ENCODE measurements at places on chromosomes 1 and 21.
A peak's percentile ranks its signal among the peaks of the same experiment; 100 is the strongest.

- peak overlapping the region; percentile 88 for H3K4me3 ChIP-seq
- H3K27ac ChIP-seq: peak overlapping the region; percentile 92
- DNase-seq: no peak
- peaks cover 37% of the 10 kb centered on the region for H3K36me3 ChIP-seq
- H3K27me3 ChIP-seq: no peaks in the 10 kb centered on the region
- peaks cover 73% of the 10 kb centered on the region for H3K4me1 ChIP-seq
These were observed 1.6 kb downstream of the TRAF5 start for GRCh38 chr1:211328084-211328694.

DNA sequence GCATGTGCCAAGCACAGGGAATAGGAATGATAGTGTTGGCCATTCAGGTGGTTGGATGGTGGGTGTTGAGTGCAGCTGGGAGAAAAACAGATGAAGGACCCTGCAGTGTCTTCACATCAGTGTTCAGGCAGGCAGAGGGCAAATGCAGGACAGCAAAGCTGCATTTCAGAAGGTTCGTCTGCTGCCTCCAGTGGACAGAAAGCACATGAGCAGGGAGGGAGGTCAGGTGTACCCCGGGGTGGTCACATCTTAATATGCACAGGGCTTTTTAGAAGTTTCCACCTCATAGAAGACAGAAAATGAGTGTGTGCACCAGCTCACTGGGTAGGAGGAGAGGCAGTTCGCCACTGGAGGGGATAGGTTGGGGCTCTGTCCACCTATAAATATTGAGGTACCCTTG is 184.9 kb downstream of the SLC35F3 start:
- H3K4me3 ChIP-seq: no peak overlapping the region
- peaks cover 37% of the 10 kb centered on the region for H3K27me3 ChIP-seq
- DNase-seq: no peak
- H3K4me1 ChIP-seq: no peaks in the 10 kb centered on the region
- H3K27ac ChIP-seq: no peak overlapping the region

GRCh38 chr1:31383967-31384366 is 11.1 kb upstream of the FABP3 start:
- no peak for DNase-seq
- no peak overlapping the region for H3K27ac ChIP-seq
- no peaks in the 10 kb centered on the region for H3K36me3 ChIP-seq
- no peaks in the 10 kb centered on the region for H3K4me1 ChIP-seq
- H3K4me3 ChIP-seq: no peak overlapping the region

DNA sequence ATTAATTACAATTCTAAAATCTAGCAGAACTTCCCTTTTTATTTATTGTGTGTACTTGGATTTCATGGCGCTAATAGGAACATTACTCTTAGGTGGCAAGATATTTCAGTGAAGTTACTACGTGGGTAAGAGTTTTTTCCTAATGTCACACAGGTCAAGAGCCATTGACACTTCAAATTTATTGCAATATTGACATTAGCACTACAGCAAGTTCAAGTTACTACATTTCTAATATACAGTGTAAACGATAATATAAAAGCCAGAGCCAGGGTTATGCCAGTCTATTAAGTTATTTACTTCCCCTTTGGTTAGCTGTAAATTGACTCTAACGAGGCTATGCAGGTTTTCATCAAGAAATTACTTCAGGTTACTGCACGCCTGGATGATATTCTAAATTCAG is 29.7 kb downstream of the CHODL start:
- no peaks in the 10 kb centered on the region for H3K27me3 ChIP-seq
- no peaks in the 10 kb centered on the region for H3K36me3 ChIP-seq
- DNase-seq: no peak
- no peak overlapping the region for H3K27ac ChIP-seq
- no peak overlapping the region for H3K4me3 ChIP-seq

- peaks cover 4% of the 10 kb centered on the region for H3K36me3 ChIP-seq
- no peaks in the 10 kb centered on the region for H3K27me3 ChIP-seq
- no peak overlapping the region for H3K4me3 ChIP-seq
These were observed 9.4 kb upstream of the SESN2 start for GRCh38 chr1:28249866-28250295.

DNA sequence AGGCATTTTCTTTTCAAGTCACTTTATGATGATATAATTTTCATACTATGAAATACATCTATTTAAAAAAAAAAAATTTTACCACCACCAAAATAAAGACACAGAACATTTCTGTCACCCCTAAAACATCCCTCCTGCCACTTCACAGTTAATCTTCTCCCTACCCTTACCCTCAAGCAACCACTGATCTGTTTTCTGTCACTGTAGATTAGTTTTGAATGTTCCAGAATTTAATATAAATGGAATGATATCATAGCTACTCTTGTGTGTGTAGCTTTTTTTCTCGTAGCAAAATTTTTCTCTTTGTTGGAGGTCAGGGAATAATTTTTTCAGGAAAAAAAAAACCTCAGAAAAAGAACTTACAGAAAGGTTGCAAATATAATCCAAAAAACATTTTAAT is 152.7 kb downstream of the RHOU start:
- H3K27me3 ChIP-seq: peaks cover 12% of the 10 kb centered on the region
- no peak for DNase-seq
- H3K36me3 ChIP-seq: no peaks in the 10 kb centered on the region
- no peak overlapping the region for H3K4me3 ChIP-seq
- H3K27ac ChIP-seq: no peak overlapping the region

Data from activated CD4-positive, alpha-beta memory T cell treated with anti-CD3 and anti-CD28 coated beads, Interleukin-2, amount 10 ng/mL, durations not matched to agents 7 days and 5 days (primary cell).